ENCODE measurements at places on chromosomes 13 and 19. TPM values are rescaled to one million over a fixed set of nuclear protein-coding genes. Genes with fewer than 3 reads are reported as not detected.

DNA sequence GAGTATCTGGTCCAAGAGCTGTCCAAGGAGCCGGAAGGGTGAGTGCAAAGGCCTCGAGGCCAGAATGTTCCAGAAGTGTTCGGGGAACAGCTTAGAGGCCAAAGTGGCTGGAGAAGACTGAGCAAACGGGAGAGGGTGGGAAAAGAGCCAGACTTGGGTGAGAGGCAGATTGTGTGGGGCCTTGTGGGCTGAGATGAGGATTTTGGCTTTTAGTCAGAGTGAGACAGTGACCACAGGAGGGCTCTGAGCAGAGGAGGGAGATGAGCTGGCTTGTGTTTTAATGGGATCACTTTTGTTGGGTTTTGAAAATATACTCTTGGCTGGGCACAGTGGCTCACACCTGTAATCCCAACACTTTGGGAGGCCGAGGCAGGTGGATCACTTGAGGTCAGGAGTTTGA is 5.6 kb downstream of the NANOS2 start:
- no peak for DNase-seq

Gene ZNF471
- polyA plus RNA-seq = 33.6 TPM

DNA sequence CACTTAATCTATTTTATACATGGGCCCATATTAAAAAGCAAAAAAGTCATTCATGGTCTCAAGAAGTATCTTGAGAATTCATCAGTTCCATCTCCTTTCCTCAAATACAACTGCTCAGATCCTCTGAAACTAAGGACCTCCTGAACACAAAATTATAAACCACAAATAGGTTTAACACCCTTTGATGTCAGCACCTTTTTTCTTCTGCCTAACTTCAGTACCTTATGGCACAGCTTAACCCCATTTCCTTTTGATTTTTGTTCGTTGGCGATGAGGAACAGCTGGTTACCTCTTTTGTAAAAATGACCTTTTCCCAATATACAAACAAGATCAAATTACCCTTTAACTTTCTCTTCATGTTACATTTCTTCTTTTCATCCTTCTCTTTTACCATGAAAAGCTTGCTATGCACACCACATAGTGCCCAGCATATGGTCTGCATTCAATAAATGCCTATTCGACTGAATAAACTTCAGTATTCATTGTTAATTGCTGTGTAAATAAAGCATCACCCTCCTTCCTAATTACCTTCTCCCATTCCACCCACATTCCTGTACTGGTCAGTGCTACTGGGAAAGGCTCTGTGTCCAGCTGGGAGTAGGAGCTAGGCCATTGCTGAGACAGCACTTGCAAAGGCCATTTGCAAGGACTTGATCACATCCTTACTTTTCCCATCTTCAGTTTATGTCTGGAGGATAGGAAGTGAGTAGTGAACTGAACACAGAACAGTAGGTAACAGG is 317.9 kb downstream of the SHISA2 start:
- no peak for DNase-seq

DNA sequence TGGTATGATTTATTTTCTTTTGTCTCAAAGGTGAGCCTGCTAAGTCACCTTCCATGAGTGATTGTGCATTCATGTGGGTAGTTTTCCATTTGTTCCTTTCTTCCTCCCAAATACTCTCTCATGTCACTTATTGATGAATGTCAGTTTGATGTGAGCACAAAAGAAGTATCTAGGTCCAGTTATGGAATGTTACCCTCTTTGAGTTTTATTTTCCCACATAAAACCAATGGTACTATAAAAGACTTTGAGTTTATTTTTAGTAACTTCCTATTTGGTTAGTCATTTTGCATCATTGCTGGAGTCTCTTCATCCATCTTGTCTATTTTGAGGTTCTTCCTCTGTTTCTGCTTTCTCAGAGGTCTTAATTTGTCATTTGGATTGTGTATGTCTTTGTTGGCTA is 321.3 kb downstream of the GPC6 start:
- DNase-seq = no peak

GRCh38 chr19:50025794-50026549 is at the start of gene ZNF473:
Gene ZNF473, plus strand, starts transcription at chr19:50026005. Its CDS starts 5,078 bp downstream, at chr19:50031083.
- DNase-seq = no peak

- no peak for DNase-seq
Observed at GRCh38 chr19:7199613-7200533, 94.3 kb downstream of the INSR start.

GRCh38 chr19:607301-608154 is 17.8 kb downstream of the HCN2 start:
- DNase-seq = no peak

DNA sequence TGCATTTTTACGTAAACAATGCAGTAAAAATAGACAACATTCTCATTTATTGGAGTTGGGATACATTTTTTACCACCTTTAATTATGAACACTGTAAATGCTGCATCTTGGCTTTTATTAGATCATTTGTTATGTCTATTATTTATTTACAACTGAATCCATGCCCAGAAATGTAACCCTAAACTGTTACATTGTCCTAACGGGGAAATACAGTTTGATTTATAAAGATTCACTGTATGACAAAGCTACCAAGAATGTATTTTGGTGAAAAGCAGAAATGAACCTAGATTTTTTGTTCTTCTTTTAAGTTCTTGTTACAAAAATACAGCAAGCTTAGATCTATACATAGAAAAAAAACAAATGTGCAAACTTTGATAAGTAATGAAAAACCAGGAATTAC is 1.1 kb downstream of the METTL21C start:
- DNase-seq = no peak

Gene NDUFS7
- polyA plus RNA-seq = 76.0 TPM

Gene LGI4
- polyA plus RNA-seq = 3.0 TPM
